ENCODE measurements at places on chromosomes 1 and 21.

DNA sequence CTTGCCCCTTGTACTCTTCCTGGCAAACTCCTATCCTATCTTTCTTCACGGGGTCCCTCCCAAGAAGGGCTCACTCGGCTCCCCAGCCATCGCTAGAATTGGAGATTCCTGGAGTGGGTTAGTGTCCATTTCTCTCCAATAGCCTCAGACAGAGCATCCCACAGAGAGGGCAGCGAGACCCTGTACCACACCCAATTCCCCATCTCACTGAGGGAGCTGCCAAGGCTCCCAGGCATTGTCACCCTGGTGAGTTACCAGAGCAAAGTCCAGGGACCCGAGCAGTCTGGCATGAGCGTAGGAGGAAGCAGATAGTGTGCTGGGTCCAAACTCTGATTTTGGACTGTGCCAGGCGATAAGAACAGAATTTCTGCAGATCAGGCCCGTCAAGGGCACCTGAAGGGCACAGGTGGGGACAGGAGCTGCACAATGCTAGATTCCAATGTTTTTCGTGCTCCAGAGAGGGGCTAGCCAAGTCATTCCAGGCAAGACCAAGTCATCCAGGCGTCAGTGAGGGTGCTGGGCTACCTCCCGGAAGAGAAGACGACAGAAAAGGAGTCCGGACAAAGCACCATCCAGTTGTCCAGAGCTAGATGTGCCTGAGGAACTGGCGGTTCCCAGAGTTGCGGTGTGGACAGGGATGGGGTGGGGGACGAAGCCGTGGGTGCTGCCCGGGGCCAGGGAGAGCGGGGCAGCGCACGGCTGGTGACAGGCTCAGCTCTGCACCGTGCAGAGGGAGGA, 15.3 kb downstream of the AKR7A3 start:
- no peak for DNase-seq

DNA sequence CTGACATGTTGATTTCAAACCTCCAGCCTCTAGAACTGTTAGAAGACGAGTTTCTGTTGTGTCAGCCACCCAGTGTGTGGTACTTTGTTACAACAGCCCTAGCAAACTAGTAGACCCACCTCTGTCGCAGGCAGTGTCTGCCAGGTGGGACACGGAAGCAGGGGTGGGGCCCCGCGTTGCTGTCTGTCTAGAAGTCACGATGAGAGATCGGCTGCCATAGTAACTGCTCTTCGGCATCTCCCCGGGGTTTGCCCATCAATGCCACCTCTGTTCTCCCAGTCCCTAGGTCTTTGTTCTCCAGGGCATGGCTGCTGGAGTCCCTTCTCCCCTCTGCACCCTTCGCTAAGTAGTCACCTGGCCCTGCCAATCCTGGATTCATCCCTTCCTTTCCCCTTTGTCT, 15.2 kb upstream of the CLSTN1 start:
- no peak for DNase-seq

- DNase-seq, result no peak
Observed at GRCh38 chr21:42852925-42853570, 26.3 kb downstream of the WDR4 start.

GRCh38 chr1:161365207-161365606, 2.5 kb downstream of the CFAP126 start:
- no peak for DNase-seq

DNA sequence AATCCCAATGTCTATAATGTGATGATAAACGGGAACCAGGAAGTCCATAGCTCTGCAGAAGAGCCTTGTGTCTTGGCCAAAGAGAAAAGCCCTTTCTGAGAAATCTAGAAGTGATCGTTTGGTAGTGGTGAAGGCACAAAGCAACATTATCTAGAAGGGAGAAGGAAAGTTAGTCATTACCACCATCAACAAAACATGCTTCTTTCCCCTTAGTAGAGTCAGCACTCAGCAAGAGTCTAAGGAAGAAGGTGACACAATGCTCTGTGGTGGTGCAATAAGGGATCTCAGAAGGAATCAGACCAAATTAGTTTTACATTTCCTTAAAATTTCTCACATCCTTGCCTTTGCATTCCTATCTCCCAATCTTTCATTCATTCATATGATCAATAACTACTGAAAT, 134.4 kb upstream of the PRDX6 start:
- DNase-seq, result no peak

DNA sequence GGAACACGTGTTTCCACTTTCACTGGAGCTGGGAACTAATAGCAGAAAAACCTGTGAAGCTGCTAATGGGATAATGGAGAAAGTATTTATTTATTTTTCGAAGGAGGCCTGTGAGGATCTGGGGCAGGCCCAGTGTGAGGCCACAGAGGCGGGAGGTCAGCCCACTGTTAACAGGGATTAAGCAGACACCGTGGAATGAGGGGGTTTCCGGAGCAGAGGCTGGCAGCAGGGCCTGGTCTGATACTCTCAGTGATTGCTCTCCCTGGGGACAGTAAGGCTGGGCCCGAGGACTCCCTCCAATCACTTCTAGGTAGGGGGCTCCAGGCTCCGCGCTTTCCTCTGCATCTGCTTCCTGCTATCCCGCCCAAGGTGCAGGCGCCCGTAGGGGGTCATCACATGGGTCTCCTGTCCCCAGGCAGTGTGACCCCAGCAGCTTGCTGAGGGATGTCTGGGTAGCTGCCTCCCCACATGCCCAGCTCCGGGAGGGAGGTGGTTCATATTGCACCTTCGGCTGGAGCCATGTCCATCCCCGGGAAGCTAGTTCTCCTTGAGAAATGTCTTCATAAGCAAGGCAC, 28.8 kb upstream of the CDCA8 start:
- no peak for DNase-seq

DNA sequence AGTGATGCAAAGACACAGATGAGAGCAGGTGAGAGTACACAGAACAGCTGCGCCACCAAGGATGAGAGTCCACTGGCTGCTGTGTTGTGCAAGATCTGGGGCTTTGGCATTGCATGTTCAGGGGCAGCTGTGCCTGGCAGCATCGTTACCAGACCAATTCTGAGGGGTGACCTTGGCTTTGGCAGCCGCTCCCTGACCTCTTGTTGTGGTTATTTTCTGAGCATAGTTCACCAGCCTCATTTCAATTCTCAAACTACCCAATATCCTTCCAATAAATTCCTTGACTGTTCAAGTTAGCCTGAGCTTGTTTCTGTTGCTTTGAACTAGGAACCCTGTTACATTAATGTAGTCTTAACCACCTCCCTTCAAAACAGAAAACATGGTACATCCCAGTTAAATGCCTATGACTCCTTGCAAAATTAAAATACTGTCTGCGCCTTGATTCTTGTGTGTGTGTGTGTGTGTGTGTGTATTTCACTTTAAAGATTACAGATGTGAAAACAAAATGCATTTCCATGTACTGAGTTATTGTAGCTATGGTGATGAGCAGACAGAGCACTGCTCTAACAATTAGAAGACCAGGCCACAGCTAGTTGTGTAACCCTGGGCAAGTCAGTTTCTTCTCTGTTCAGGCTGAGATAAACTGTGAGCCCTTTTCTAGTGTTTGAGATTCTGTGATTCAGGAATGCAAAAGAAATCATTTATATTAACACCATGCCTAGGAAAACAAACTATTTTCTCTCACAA, 106.3 kb upstream of the GUCA2B start:
- no peak for DNase-seq

- no peak for DNase-seq
Observed at GRCh38 chr1:19220080-19220846, 10.2 kb upstream of the UBR4 start.

DNA sequence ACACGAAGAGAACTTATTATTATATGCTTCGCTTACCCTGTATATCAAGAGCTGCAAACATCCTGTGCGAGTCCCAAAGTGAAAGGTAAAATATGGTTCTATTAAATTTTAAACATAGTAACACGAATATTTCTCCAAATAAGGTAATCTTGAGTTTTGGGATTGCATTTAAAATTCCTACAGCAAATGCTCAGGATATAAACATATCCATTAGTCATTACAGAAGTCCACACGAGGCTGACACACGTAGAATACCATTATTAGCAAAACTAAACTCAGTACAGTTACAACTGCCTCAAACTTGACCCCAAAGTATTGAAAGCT, 282 bp upstream of the LYPLAL1 start:
- DNase-seq, result no peak

GRCh38 chr1:243280571-243281129, 24.8 kb downstream of the SDCCAG8 start:
- DNase-seq, result no peak

GRCh38 chr1:37537378-37537777, 16.7 kb downstream of the SNIP1 start:
- DNase-seq, result no peak

- no peak for DNase-seq
Observed at GRCh38 chr1:210747890-210748289, 386.1 kb downstream of the KCNH1 start.

DNA sequence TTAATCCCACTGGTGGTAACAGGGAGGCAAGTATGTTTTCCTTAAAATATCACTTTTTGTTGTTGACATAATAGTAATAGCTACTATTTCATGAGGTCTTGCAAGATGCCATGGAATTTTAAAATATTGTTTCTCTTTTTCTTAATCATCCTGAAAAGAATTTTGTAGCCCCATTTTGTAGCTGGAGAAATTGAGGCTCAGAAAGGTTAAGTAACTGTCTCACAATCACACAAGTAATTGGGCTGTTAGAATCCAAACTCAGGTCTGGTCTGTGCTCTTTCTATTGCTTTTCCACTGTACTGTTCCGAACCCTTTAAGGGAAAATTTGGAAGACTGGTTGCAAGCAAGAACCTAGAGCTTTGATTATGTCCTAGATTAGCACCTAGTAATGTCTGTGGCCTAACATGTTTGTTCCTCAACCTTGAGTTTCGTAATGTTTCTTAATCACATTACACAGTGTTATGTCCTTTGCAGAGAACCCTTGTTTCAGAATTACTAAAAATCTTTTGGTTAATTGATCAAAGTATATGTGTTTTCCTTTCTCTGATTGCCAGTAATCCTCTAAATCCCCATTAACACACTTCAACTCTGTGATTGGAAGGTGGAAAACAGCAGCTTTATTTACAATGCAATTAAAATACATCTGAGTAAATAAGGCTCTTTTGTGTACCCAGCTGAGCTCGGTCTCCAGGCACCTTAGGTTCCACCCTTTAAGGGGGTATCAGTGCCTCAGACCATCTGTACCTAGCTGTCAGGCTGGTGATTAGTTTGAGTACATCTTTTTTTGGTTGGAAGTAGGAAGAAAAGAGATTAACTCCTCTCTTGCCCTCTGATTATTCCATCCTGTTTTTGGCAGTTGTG, 10.4 kb downstream of the LRRC42 start:
- no peak for DNase-seq
